ENCODE measurements at places on chromosomes 2 and 18.

DNA sequence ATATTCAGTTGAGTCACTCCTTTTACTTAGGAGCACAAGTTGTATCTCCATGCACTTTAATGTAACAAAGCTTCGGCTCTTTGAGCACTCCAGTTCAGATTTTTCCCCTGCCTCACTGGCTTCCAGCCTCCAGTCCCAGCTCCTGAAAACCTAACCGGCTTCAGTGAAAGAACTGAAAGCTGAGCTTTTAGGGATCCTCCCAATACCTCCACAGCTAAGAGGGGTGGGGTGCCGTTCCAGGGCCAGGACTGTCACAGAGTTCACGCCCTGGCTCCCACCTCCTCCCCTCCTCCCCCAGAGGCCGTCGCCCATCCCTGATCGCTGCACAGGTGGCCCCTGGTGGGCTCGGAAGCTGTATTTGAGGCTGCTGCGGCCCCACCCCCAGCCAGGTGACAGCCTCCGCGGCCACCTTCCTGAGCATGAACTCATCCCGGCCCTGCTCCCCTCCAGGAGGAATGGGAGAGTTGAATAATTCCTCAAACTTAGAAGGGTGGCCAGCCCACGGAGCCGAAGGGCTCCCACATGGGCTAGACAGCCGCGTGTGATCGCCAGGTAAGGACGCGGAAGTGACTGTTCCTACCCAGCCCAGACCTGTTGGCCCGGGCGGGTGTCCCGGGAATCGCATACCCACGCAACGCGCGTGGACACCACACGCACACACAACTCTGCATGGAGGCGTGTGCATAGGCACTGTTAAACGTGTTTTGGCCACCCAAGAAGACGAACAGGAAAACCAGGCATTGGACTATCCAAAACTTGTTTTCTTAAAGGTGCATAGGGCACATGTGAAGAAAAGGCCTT lies 1.8 kb downstream of the MYO5B start:
- DNase-seq = no peak

DNA sequence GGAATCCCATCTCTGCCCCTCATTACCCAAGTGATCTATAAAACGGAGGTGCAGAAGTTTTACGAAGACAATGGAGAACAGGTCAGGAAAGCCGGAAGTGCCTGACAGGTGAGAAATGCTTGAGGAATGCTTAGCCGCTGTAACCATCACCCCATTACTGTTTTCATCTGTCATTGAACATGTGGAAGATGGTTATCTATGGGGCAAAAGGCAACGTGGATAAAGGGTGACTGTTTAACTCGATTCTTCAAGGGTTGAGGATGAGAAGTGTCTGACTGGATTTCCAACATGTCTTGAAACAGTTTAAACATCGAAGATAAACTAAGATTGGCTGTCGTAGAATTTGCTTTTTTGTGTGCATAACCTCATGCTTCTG lies 17.3 kb downstream of the HK2 start:
- no peak for DNase-seq

GRCh38 chr18:48034651-48035555 lies 104.4 kb upstream of the SMAD2 start:
- no peak for DNase-seq

- DNase-seq = no peak
Observed at GRCh38 chr2:32858713-32859112, 88.0 kb upstream of the LTBP1 start.

GRCh38 chr2:208025814-208026184 lies 472 bp upstream of the PLEKHM3 start:
- DNase-seq = no peak

DNA sequence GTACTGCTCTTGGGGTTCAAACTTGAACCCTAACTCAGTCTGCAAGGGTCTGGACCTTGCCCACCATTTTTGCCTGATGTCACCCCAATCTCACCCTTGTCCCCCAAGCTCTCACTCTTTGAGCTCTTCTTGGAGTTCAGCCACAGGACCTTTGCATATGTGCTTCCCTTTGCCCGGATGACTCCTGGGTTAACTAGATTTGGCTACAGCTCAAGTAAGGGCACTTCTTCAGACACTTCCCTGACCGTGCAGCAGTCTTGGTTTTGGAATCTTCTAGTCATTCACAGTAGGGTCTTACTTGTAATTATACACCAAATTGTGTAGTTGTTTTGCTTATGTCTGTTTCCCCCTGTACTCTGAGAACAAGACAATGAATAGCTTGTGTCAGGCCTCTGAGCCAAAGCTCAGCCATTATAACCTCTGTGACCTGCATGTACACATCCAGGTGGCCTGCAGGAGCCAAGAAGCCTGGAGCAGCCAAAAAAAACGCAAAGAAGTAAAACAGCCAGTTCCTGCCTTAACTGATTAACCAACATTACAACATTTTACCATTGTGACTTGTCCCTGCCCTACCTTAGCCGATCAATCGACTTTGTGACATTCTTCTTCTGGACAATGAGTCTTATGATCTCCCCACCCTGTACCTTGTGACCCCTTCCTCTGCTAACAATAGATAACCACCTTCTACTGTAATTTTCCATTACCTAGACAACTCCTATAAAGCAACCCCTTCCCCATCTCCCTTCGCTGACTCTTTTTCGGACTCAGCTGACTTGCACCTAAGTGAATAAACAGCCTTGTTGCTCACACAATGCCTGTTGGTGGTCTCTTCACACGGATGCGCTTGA lies 1.0 kb upstream of the MOGAT1 start:
- DNase-seq = no peak

DNA sequence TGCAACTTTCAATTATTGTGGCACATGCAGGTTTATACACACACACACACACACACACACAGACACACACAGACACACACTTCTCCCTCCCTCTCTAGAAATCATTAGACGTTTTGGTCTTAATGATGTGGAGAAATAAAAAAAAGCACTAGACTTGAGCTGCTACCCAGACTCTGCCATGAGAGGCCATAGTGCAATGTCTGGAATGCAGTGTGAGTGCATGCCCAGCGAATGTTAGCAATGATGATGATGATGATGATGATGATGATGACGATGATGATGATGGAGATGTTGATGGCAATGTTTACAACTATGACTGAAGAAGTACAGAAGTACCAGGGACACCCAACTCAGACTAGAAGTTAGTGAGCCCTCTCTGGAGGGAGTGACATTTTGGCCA lies 23.8 kb upstream of the KLHL29 start:
- no peak for DNase-seq

DNA sequence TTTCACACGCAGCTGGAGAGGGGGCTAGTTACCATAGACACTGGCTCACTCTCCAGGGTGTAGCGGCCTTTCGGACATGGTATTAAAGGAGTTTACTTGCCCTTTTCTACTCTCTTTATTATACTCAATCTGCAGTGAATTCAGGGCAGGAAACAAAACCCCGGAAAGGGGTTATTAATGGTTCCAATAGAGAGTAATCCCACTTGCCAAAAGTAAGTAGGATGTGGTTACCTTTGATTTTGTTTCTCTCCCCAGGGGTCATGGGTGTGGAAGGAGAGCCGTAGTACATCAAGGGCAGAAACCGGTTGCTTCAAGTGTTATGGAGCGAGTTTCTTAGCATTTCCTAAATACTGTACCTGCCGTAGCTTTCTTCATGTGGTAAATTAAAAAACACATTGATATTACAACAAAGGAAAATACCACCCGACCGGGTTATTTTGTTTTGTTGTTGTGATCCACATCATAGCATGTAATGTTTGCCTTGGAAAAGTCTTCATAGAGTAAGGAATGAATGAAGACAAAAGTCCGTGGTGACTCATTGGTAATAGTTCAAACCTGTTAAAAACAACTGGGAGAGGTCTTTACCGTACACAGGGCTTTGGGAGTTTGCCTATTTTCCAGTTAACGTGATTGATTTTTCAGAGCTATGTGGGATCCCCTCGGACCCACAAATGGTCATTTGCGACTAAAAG lies 71.5 kb downstream of the SLC4A3 start:
- no peak for DNase-seq

- no peak for DNase-seq
Observed at GRCh38 chr2:223731503-223731902, 105.9 kb downstream of the AP1S3 start.

- no peak for DNase-seq
Observed at GRCh38 chr2:191176801-191177438, 26.1 kb upstream of the STAT4 start.

DNA sequence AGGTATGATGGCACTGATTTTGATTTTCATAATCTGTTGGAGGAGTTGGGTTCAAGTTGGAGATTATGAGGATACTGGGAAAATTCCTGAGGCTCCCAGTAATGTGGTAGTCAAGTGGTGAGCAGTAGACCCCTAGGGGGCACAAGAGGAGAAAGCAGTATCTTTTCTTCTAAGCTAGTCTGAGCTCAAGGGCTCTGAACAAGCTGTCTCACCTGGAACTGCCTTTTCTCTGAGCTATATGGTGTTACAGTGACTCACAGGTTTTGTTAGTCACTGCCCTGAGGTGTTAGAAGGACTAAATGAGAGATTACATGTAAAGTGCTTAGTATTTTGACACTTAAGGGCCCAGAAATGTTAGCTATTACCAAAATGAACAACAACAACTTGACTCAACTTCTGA lies 42.2 kb downstream of the CD302 start:
- no peak for DNase-seq

All from activated effector memory CD4-positive, alpha-beta T cell treated with Interleukin-2 at 50 U/mL for 16 hours (primary cell).